Activated T-cell treated with anti-CD3 and anti-CD28 coated beads, Interleukin-2, amount 50 U/mL, for 72 hours (primary cell): ENCODE measurements at places on chromosomes 2 and 18. TPM values are rescaled to one million over a fixed set of nuclear protein-coding genes. Genes with fewer than 3 reads are reported as not detected.

DNA sequence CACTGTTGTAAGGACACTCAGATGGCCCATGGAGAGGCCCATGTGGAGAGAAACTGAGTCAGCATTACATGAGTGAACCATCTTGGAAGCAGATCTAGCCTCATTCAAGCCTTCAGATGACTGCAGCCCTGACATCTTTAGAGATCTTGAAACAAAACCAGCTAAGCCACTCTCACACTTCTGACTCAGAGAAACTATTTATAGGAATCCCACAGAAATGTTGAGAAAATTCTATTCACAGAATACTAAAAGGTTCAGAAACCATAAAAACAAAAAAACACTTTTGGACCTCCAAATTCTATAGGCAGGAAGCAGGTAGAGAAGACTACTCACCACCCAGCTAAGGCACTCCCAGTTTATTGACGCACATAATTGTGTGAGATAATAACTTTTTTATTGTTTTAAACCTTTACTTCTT lies 8.7 kb downstream of the TMEM169 start:
- H3K27ac ChIP-seq, result peak overlapping the region; percentile 92
- H3K27me3 ChIP-seq, result no peaks in the 10 kb centered on the region
- H3K36me3 ChIP-seq, result peaks cover 6% of the 10 kb centered on the region
- peaks cover 32% of the 10 kb centered on the region for H3K4me1 ChIP-seq
- no peak for DNase-seq

- no peaks in the 10 kb centered on the region for H3K4me1 ChIP-seq
- DNase-seq, result peak; percentile 1
- no peaks in the 10 kb centered on the region for H3K36me3 ChIP-seq
- no peak overlapping the region for H3K27ac ChIP-seq
- H3K27me3 ChIP-seq, result no peaks in the 10 kb centered on the region
- H3K4me3 ChIP-seq, result no peak overlapping the region
Measured at GRCh38 chr2:50491541-50492476, 540.1 kb downstream of the NRXN1 start.

DNA sequence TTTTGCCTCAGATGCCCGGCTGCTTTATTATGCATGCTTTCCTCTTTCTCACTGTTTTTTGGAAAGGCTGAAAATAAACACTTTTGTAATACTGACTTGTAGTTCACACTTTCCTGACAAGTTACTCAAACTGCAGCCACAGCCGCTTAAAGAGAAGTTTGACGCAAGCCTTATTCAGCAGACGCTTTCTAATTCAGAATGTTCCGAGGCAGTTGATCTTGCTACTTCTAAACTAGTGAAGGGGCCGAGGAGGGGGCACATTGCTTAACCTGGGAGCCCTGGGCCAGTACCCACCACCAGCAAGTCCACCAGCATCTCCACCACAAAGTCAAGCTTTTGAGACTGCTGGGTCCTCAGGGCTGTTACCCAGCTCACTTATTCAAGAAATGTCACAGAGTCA lies 71.8 kb upstream of the SPRED2 start:
- H3K27ac ChIP-seq, result no peak overlapping the region
- H3K27me3 ChIP-seq, result peaks cover 8% of the 10 kb centered on the region
- no peaks in the 10 kb centered on the region for H3K4me1 ChIP-seq
- no peak overlapping the region for H3K4me3 ChIP-seq
- no peak for DNase-seq

Gene DIS3L2
- 28.8 TPM for total RNA-seq

DNA sequence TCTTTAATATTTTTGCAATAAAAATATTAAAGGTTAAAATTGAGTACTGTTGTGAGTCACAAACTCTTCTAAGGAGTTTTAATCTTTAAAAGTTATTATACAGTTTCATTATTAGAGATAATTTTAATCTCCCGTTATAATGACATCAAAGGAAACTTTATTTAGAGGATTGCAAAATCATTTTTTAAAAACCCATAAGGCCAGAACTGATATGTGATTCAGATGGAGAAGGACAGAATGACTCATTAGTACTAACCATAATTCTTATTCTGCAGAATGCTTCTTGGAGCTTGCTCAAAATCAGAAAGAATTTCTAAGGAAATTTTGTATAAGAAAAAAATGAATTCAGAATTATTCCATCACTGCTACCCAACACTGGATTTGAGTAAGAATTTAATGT lies 12.5 kb upstream of the HNRNPLL start:
- no peaks in the 10 kb centered on the region for H3K36me3 ChIP-seq
- peaks cover 12% of the 10 kb centered on the region for H3K27me3 ChIP-seq
- H3K4me1 ChIP-seq, result peaks cover 63% of the 10 kb centered on the region
- peak overlapping the region; percentile 3 for H3K27ac ChIP-seq
- no peak overlapping the region for H3K4me3 ChIP-seq

Gene RAPGEF4
- 0.65 TPM for total RNA-seq

DNA sequence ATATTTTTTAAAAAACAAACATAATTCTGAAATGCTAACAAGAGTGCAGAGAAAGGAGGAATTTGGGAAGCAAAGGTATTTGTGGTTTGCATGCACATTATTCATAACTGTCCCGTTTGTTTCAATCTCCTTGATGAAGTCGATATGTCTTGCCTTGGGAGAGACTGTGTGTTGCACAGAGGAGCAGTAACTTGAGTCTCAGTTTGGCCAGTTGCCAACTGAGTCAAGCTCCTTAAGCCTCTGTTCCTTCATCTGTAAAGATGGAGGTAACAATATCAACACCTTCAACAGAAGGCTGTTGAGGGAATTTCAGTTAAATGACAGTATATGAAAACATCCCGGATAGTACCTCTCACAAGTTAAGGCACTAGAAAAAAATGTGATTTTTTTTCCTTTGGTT lies 226.2 kb downstream of the ASXL3 start:
- no peaks in the 10 kb centered on the region for H3K4me1 ChIP-seq
- no peak overlapping the region for H3K4me3 ChIP-seq
- no peak for DNase-seq
- H3K36me3 ChIP-seq, result no peaks in the 10 kb centered on the region

GRCh38 chr2:128799730-128800129 lies 481.1 kb upstream of the HS6ST1 start:
- no peak for DNase-seq
- H3K27ac ChIP-seq, result no peak overlapping the region
- no peaks in the 10 kb centered on the region for H3K27me3 ChIP-seq
- H3K36me3 ChIP-seq, result peaks cover 2% of the 10 kb centered on the region

Gene CIDEA
- not detected for total RNA-seq

GRCh38 chr2:112980537-112980936 lies 2.7 kb downstream of the IL36G start:
- no peaks in the 10 kb centered on the region for H3K36me3 ChIP-seq
- H3K27ac ChIP-seq, result no peak overlapping the region
- no peak for DNase-seq
- H3K4me3 ChIP-seq, result peak overlapping the region; percentile 14
- peaks cover 11% of the 10 kb centered on the region for H3K4me1 ChIP-seq

DNA sequence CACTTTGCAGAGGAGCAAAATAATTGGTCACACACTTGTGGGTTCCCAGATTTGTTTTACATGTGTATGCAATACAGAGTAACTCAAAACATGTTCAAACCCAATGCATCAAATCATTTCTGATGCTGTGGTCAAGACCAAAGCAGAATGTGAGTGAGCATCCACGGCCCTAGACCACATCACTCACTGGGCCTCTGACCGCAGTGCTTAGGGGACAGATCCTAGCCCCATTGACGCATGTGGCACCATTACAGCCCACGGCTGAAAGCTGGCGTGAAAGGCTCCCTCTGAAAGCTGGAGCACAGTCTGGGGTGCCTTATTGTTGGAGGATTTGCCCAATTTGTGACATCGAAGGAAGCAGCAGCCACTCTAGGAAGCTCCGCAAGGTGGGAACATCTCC lies 498.8 kb upstream of the TCF4 start:
- no peaks in the 10 kb centered on the region for H3K27me3 ChIP-seq
- DNase-seq, result no peak
- H3K4me3 ChIP-seq, result no peak overlapping the region
- H3K36me3 ChIP-seq, result no peaks in the 10 kb centered on the region
- no peaks in the 10 kb centered on the region for H3K4me1 ChIP-seq
- H3K27ac ChIP-seq, result no peak overlapping the region

Gene CKAP2L
- 45.5 TPM for total RNA-seq

Gene ITPRID2
- 52.1 TPM for total RNA-seq

DNA sequence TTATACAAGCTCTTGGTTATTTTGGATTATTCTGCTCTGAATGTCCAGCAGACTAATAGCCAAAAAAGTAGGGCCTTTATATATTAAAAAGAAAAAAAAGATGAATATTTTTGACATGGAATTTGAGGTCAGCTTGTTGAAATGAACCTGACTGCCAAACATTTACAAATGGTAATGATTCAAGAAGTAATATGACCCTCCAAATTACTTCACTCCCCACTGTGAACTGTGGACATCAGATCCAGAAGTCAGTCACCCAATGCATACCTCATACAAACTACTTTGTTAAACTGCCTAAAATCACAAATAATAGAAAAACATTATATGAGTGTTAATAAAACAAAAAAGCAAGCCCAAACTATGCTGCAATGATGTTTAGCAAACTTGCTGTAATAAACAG lies 10.0 kb downstream of the EPG5 start:
- peaks cover 36% of the 10 kb centered on the region for H3K4me1 ChIP-seq
- no peaks in the 10 kb centered on the region for H3K27me3 ChIP-seq
- H3K27ac ChIP-seq, result no peak overlapping the region
- DNase-seq, result no peak

- H3K27me3 ChIP-seq, result no peaks in the 10 kb centered on the region
- peak overlapping the region; percentile 40 for H3K27ac ChIP-seq
- no peaks in the 10 kb centered on the region for H3K36me3 ChIP-seq
- H3K4me1 ChIP-seq, result peaks cover 32% of the 10 kb centered on the region
Measured at GRCh38 chr2:113133704-113134598, 6.6 kb downstream of the IL1RN start.

Gene ASPRV1
- total RNA-seq, result 2.0 TPM

- H3K27me3 ChIP-seq, result no peaks in the 10 kb centered on the region
- H3K27ac ChIP-seq, result no peak overlapping the region
- peaks cover 40% of the 10 kb centered on the region for H3K4me1 ChIP-seq
- H3K4me3 ChIP-seq, result peak overlapping the region; percentile 74
Measured at GRCh38 chr2:226971084-226971483, 135.2 kb downstream of the RHBDD1 start.

Gene MEP1B
- not detected for total RNA-seq

DNA sequence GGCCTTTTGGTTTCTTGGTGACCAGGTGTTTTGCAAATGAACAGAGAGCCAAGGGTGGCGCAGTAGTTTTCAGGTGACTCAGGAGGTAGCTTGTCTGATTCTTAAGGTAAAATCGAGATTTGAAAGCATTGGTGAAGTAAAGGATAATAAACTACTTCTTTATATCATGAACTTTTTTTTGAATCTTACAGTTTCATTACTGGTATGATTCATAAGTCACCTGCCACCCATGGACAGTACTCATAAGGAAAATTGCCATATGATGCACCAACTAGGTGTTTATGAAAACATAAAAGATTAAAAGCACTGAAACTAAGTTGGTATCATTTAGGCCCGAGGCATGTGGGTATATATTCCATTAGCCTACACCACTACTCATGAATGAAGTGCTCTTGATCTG lies 84.1 kb upstream of the MGAT5 start:
- peak; percentile 18 for DNase-seq
- peak overlapping the region; percentile 2 for H3K4me3 ChIP-seq
- no peaks in the 10 kb centered on the region for H3K36me3 ChIP-seq

- no peaks in the 10 kb centered on the region for H3K36me3 ChIP-seq
- peaks cover 10% of the 10 kb centered on the region for H3K27me3 ChIP-seq
Measured at GRCh38 chr2:174974131-174974530, 31.1 kb downstream of the CHN1 start.

DNA sequence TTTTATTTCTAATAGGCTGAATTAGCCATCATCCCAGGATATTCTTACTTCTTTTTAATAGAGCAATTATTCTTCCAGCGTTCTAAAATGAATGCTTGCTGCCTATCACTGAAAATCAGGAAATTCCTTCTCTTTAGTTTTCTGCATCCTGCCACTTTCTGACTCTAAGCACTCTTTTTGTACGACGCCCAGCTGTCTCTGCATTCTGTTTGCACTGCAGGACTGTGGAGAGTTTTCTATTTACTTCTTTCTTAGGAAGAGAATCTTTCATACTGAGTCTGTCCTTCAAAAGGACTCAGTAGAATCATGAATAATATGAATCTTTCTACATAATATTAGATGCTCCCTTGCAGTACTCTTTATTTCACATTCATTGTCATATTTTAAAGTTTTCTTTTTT lies 360.4 kb upstream of the DSEL start:
- H3K27ac ChIP-seq, result no peak overlapping the region
- no peak overlapping the region for H3K4me3 ChIP-seq
- H3K36me3 ChIP-seq, result no peaks in the 10 kb centered on the region
- no peaks in the 10 kb centered on the region for H3K27me3 ChIP-seq
- no peaks in the 10 kb centered on the region for H3K4me1 ChIP-seq

GRCh38 chr2:208279236-208279635 lies 13.2 kb downstream of the PIKFYVE start:
- no peak overlapping the region for H3K27ac ChIP-seq
- no peak for DNase-seq
- no peak overlapping the region for H3K4me3 ChIP-seq
- peaks cover 37% of the 10 kb centered on the region for H3K36me3 ChIP-seq

Gene RNF152
- total RNA-seq, result 0.39 TPM

DNA sequence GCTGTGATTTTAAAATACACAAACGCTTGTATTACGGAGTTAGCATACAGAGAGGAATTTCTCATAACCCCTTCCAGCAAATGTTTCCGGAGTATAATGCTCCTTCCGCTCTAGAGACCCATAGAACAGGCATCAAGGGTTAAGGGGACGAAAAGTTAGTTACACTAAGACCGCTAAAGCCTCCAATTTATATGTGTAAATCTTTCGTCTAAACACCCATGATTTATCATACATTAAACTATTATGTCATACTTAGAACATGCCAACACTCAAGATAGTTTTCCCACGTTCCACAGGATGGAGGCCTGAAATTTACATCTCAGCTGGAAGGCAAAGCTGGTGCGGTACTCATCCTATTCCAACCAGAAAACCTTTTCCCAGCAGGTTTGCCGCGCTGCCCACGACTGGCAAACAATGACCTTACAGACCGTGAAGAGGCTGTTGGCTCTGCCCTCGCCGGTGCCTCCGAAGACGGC lies 650 bp downstream of the ORMDL1 start:
- no peaks in the 10 kb centered on the region for H3K27me3 ChIP-seq
- H3K36me3 ChIP-seq, result peaks cover 46% of the 10 kb centered on the region
- peak overlapping the region; percentile 96 for H3K27ac ChIP-seq
- H3K4me1 ChIP-seq, result peaks cover 62% of the 10 kb centered on the region
- H3K4me3 ChIP-seq, result peak overlapping the region; percentile 92

DNA sequence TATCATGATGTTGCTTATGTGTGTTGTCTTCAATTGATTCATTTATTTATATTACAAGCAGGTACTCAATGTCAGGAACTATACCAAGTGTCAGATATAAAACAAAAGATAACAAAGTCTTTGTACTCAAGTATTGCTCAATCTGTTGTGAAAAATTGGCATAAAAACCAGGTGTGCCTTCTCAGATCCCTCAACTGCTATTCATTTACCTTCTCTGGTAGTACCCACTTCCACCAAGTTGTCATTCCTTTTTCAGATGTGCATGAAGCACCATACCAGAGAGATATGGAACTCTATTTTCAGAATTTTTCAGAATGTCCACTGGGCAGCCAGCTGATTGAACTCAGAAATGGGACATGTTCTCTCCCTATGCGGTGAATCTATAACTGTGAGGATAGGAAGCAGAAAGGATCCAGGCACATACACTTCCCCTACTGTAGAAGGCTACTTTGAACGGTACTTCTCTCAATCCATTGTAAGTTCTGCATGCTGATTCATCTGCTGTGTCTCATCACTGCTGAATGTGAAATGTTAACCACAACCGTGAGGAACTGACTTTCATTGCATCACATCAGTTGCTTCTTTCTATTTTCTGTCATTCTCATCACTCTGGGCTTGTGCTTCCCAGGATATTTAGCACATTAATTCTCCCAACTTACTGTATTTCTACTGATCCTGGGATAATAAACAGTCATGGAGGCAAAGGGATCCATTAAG lies 1621.3 kb downstream of the SUCLG1 start:
- no peak overlapping the region for H3K4me3 ChIP-seq
- no peak for DNase-seq
- H3K36me3 ChIP-seq, result no peaks in the 10 kb centered on the region
- no peaks in the 10 kb centered on the region for H3K27me3 ChIP-seq
